IMR-90 (cell line): ENCODE measurements at places on chromosomes 1 and 21. TPM values are rescaled to one million over a fixed set of nuclear protein-coding genes. Genes with fewer than 3 reads are reported as not detected.

C1QA gene
- total RNA-seq, result not detected in 2 replicates

PGLYRP3 gene
- not detected in 2 replicates for total RNA-seq

GRCh38 chr1:201732351-201732750 lies 96.6 kb upstream of the IPO9 start:
- DNase-seq, result peak; percentile 67

SLAMF6 gene
- not detected in 2 replicates for total RNA-seq

CCDC27 gene
- not detected in 2 replicates for total RNA-seq

GRCh38 chr1:59305188-59305587 lies 8.3 kb downstream of the FGGY start:
- no peak for DNase-seq

DNA sequence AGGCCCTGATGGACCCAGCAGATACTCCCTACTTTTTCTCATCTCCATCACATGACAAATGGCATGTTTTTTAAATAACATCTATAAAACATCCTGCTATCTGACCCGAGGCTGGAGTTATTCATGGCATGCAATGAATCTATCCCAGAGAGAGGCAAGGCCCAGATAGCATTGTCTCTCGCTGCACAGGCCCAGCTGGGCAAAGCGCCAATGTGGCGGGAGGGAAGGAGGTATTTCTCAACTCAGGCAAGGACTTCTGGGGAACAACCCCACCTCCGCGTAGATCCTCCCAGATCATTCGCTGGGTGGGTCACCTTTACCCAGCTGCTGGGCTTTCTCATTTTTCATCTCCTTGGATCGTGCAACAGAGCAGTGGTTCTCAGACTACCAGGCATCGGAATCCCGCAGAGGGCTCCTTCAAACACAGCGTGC lies 59.8 kb downstream of the ERG start:
- peak; percentile 71 for DNase-seq

- DNase-seq, result peak; percentile 88
Measured at GRCh38 chr1:178538192-178538916, 25.4 kb downstream of the TEX35 start.

- DNase-seq, result peak; percentile 82
Measured at GRCh38 chr1:199029855-199030254, 391.0 kb downstream of the PTPRC start.

- no peak for DNase-seq
Measured at GRCh38 chr1:238558746-238559145, 668.0 kb upstream of the ZP4 start.

DNA sequence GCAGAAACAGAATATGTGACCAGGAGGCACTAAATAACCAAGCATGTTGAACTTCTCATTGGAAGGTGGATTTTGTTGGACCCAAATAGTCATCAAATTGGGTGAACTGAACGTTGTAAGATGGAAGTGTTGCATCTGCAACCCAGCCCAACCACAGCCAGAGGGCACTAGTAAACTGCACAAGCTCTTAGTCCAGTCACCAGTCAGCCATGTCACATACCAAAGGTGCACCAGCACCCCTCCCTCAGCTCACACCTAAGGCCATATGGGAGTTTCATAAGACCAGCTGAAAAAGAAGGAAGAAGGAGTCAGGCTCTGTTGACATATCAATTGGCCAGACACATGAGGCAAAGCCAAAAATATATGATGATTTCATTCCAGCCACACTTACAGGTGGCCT lies 481.7 kb upstream of the NR5A2 start:
- no peak for DNase-seq

DNA sequence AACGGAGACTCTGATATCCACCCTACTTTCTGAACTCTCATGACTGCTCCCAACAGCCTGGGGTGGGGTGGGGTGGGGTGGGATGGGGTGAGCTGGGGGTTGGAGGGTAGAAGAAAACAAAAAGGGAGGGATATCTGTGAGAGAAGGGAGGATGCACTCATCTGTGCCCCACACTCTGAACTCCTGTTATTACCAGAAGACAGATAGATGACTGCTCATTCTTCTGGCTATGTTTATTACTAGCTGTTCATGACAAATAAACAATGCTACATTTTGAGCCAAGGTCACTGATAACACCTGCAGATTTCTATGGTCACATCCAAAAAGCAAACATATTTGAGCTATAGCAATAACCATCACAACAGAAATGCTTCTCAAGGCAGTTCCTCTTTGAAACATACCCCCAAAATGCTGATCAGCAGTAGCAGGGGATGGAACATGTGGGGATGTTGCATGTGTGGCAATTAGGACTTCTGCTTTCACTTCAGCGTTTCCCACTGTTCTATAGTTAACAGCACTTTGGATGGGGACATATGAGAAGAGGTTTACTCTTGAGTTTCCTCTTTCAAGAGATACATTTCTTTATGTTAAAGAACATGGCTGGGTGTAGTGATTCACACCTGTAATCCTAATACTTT lies 43.3 kb downstream of the GPR3 start:
- no peak for DNase-seq
